B cell (primary cell): ENCODE measurements at places on chromosomes 4 and X.

- DNase-seq, result no peak
These were observed 83.1 kb downstream of the DLG3 start for GRCh38 chrX:70527610-70528345.

DNA sequence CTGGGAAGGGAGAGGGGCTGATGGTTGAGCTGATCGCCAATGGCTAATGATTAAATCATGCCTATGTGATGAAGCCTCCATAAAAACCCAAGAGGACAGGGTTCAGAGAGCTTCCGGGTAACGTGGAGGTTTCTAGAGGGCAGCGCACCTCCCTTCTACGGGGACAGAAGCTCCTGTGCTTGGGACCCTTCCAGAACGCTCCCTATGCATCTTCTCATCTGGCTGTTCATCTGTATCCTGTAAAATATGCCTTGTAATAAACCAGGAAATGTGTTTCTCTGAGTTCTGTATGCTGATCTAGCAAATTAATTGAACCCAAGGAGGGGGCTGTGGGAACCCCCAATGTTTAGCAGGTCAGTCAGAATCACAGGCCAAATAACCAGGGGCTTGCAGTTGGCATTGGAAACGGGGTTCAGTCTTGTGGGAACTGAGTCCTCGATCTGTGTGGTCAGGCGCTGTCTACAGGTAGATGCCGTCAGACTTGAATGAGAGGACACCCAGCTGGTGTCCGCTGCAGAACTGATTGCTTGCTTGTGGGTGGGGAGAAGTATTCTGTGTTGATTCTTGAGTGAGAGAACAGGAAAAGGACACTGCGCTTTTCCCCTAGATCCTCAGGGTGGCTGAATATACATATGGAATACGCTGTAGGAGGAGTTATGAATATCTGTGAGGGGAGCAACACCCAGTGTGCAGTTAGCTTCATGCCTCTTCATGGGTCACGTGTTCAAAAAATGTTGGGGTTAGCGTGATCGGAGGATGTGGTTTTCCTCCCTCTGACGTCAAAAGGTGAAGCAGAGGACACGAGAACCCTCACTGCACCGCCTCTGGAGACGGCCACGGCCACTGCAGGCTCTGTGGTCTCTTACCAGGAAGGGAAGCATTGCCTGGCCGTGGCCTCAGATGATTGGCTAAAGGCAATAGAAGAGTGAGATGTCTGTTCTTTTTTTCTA lies 29.2 kb downstream of the HTT-AS start:
- DNase-seq, result peak; percentile 90

DNA sequence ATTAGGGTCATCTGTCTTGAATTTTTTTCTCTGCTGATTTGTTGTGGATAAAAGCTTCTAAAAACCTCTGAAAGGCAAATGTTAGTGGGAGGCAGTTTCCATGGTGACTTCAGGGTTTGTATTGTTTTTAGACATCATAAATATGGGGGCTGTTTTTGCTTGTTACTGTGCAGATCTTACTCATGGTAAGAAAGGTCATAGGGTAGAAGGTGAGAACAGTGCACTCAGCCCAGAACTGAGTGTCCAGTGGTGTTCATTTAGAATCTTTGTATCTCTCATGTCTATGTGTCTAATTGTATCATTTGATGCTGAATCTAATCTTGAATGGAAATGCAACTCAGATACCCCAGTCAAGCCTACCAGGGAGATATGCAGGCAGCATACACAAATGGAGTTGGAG lies 609.8 kb downstream of the ZNF674 start:
- DNase-seq, result no peak

DNA sequence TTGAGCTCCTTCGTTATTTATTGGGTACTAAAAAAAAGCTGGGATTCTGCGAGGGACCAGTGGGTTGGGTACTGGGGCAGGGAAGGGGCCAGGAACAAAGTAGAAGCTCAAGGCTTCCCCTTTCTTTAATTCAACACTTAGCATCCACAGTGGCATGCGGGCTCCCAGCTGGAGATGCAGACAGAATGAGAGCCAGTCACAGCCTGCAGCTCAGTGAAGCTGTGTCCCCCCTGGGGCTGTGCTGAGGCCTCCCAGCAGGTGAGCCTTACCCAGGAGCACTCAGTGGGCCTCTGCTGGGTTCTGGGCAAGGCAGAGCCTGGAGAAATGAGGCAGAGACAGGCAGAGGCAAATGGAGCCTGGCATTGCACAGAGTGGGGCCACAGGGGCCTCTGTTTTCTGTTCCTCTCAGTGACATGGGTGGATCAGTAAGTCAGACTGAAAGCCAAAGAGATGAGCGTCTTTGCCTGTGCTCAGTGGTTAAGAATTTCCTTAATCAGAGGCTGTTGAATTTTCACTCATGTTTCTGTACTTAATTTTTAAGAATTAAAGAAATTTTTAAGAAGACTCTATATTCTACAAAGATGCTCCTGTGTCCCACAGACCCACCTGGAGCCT lies 181.4 kb upstream of the RBPJ start:
- no peak for DNase-seq

- DNase-seq, result peak; percentile 59
These were observed 80.8 kb downstream of the HMGN5 start for GRCh38 chrX:81120936-81121371.

DNA sequence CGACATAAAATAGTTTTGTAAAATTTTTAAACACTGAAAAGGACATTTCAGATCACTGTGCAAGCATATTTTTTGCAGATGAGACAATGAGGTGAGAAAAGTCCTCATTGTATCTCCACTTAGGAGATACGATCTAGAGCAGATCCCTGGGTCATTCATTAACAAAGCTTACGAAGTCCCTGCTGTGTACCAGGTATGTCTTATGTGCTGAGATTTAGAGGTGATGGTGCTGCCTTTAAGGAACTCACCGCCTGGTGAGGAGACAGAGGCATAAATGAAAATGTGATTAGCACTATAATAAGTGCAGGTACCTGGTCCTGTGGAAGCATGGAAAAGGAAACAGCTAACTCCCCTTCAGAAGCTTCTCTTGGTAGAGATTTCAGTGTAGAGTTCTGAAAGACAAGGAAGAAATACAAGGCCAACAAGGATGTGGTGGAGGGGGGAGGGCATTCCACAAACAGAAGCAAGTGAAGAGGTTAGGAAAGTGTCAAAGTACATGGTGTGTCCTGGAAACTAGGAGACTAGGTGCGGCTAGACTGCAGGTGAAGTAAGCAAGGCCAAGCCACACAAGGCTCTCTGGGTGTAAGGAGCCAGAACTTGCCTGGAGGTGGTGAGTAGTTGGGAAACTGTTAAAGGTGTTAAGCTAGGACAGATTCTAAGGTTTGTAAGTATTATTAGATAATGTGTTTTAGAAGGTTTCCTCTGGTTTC lies 1.5 kb upstream of the NDNF start:
- no peak for DNase-seq

GRCh38 chrX:104913348-104913747 lies 307.1 kb downstream of the TEX13A start:
- DNase-seq, result no peak

- no peak for DNase-seq
These were observed 7.5 kb downstream of the IDS start for GRCh38 chrX:149497626-149498025.

GRCh38 chrX:9019151-9019550 lies 14.8 kb downstream of the FAM9B start:
- no peak for DNase-seq

DNA sequence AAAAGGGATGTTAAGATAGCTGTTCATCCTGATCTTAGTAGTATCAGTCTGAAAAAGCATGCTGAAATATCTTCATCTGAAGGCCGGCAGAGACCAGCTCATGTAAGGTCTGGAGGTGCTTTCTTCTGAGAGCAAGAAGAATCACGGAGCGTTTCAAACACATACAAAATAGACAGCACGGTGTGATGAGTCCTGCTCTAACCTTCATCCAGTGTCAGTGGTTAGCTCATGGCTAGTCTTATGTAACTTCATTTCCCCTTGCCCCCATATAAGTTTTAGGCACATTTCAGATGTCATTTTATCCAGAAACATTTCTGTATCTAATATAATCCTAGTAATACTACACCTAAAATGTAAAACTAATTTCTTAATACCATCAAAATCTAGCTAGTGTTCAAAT lies 27.8 kb downstream of the ADD1 start:
- no peak for DNase-seq

DNA sequence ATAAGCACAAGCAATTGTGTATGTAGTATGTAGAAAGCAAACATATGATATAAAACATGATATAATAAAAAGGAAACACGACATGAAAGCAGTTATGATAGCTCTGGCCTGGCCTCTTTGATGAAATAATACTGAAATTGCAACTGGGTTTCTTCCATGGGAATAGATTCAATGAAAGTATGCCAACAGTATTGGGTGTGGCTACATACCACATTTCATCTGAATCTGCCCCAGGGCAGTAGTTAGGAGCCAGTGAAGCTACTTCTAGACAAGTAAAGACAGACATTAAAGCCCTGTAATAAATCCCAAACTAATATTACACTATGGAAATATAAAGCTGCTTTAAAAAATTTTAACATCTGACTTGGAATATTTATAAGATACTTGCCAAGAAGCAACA lies 207.3 kb downstream of the FBXW7 start:
- no peak for DNase-seq

DNA sequence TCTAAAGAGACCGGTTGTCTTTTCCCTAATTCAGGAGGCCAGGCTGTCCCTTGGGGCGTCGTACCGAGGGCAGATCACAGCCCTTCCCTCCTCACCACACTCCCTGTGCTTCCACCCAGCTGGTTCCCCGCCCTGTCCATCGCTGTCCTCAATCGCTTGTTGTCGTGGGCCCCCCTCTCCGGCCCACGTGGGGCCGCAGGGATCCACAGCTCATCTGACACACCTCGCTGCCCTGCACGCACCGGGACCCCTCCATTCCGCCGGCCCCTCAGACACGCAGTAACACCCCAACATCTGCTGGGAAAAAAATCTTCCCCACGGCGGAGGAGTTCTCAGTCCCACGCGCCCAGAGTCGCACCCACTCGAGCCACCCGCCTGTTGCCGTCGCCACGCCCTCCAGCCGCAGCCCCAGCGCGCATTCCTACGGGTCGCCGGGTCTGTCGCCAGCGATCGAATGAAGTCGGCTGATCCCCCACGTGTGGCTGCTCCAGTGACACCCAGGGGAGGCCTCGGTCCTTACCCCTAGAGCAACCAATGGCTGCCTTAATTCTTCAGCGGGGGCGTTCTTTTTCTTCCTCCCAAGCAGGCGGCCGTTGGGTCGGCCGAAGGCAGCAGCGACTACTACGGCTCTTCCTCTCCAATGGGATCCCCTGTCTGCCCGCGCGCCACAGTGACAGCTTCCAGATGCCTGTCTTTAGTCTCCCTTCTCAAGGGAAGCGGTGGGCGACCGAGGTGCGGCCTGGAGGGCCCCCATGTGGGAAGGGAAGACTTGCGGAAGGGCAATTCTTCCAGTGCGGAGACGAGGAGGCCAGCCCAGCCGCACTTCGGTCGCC lies 893 bp upstream of the SEPTIN11 start:
- DNase-seq, result peak; percentile 86

- DNase-seq, result no peak
These were observed 609.8 kb upstream of the GALNTL6 start for GRCh38 chr4:171203425-171203824.

DNA sequence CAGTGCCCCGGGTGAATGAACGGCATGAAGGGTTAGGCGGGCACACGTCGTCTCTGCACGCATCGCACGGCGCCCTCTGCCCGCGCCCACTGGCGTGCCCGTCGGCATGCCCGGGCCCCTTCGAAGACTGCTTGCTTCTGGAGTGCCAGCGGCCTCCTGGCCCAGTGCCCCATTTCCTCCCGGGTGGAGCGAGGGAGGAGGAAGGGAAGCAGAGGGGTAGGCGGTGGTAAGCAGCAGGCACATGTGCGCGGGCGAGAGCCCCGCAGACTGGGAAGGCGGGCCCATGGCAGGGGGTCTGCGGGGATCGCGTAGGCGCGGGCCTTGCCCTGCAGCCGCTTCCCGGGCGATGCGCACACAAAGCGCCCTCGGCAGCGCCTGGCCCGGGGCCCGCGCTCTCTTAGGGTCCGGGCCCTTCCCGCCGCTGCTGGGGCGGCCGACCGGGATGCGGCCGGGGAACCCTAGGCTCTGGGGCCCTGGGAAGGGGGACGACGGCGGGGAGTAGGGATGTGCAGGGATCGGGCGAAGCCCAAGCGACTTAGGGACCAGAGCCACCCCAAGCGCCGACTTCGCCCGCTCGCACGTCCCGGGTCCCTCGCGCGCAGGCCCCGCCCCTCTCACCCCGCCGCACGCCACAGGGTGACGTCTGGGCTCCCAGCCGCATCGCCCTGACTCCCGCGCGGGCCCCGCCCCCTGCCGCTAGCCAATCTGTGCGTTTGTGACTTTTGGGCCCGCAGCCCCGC lies 866 bp upstream of the EMD start:
- DNase-seq, result no peak

GRCh38 chrX:65532016-65532415 lies 2.6 kb downstream of the LAS1L start:
- DNase-seq, result no peak

DNA sequence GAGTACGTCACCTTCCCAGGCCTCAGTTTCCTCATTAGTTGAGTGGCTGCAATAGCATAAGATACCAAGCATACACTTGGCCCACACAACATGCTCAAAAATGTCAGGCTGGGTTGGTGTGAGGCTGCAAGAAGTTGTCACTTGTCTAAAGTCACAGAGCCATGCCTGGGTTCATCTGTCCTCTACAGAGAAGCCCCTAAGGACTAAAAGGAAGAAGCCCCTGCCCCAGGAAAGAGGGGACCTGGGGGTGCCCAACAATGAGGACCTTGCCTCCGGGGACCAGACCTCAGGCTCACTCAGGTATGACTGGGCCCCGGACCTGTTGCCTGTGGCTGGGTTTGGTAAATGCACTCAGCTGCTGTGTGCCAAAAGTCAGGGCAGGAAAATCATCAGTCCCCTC lies 82.7 kb downstream of the CRMP1 start:
- DNase-seq, result no peak

DNA sequence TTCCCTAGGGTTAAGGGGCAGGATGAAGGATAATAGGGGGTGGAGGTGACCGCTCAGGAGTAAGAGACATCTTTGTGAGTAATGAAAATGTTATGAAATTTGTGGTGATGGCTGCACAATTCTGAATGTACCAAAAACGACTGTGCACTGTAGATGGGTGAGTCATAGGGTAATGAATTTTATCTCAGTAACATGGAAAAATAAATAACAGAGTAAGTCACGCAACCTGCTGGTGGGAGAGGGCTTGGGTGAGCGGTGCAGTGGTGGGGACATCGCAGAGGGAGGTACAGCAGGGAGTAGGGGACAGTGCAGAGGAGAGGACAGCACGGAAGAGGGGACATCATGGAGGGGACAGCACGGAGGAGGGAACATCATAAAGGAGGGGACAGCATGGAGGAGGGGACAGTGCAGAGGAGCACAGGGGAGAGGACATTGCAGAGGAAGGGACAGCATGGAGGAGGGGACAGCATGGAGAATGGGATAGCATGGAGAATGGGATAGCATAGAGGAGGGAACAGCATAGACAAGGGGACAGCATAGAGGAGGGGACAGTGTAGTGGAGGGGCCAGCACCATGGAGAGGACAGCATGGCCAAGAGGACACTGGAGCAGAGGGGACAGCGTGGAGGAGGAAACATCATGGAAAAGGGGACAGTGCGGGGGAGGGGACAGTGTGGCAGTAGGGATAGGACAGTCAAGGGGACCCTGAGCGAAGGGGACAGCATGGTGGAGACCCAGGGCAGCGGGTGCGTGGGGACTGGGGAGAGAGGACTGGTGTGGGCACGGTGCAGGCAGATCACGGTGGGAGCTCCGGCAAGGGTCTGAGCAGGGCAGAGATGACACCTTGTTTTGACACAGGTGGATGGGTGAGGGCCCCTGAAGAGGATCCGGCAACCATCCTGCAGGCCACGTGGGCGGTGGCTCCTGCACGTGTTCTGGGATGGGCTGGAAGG lies 68.5 kb upstream of the MXD4 start:
- no peak for DNase-seq

GRCh38 chrX:47321823-47322371 lies 48.5 kb upstream of the ZNF157 start:
- DNase-seq, result no peak

- DNase-seq, result no peak
These were observed 31.6 kb downstream of the PTTG2 start for GRCh38 chr4:37991623-37992410.
